ENCODE measurements at places on chromosomes 16 and 17. TPM values are rescaled to one million over a fixed set of nuclear protein-coding genes. Genes with fewer than 3 reads are reported as not detected.

DNA sequence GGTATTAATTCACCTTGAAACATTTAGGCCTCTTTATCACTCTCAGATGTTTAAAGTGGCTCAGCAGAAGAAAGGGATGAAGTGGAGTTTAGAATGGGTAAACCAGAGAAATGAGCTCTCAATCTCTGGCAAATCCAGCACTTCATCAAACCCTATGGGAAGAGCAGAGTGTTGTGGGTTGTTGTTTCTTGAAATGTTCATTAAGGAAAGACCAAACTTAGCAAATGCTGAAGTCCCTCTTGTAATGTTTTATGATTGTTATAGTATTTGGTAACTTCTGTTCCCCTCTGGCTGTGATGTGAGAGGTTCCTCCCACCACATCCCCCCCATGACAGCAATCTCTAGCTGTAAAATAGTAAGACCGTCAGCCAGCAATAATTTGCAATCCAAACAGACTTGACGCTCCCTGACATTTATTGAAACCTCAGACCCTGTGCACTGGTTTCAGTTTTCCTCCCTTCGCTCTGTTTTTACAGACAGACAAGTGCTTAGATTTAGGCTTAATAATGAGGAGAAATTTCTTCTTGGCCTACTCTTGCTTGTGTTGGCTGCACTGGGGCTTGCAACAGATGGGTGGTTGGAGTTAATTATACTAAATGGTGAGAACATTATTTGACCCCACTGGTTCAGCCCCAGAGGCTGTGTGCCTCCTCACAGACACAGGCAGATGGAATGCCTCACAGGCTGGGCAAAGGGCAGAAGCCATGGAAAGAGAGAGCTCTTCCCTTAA, 609.4 kb upstream of the SOX9 start:
- H3K36me3 ChIP-seq = no peaks in the 10 kb centered on the region
- H3K27me3 ChIP-seq = no peaks in the 10 kb centered on the region
- peak overlapping the region; percentile 70 for H3K27ac ChIP-seq
- H3K4me3 ChIP-seq = no peak overlapping the region
- DNase-seq = peak; percentile 49
- peaks cover 10% of the 10 kb centered on the region for H3K4me1 ChIP-seq

DNA sequence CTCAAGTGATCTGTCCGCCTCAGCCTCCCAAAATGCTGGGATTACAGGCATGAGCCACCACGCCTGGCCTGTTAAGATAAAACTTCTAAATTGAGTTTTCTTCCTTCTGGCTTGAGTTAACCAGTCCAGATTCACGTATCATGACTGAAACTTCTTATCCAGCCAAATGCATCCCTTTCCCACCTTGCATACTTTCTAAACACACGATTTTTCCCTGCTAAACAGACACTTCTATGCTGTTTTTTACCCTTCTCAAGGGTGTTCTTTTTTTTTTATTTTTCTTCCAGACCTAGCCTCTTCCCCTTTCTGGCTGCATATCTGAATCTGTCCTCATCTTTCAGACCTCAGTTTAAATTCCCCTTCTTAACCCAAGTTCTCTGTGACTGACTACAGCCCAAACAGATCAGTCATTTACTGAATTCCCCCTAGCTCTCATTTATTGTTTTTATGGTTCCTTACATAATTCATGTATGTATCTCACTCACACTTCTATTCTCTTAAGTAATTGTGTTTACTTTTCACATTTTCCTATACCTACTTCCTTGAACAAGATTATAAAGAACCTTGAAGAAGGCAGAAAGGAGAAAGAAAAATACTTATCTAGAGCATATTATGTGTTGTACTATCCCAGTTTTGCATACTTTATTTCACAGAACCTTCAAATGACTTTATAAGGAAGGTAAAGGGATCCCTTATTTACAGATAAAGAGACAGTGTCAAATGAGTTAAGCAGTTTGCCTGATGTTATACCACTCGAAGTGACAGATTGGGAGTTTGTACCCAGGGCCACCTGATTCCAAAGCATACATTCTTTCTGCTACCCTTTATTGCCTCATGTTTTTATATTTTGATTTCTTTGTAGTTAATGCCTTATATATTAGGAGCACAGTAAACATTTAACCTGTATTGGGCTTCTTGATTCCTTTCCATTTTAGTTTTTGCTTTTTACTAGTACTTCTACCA, 5.2 kb downstream of the EVI2B start:
- H3K4me3 ChIP-seq = no peak overlapping the region
- no peaks in the 10 kb centered on the region for H3K36me3 ChIP-seq
- H3K4me1 ChIP-seq = no peaks in the 10 kb centered on the region
- DNase-seq = no peak
- no peaks in the 10 kb centered on the region for H3K27me3 ChIP-seq
- H3K27ac ChIP-seq = peak overlapping the region; percentile 5

DNA sequence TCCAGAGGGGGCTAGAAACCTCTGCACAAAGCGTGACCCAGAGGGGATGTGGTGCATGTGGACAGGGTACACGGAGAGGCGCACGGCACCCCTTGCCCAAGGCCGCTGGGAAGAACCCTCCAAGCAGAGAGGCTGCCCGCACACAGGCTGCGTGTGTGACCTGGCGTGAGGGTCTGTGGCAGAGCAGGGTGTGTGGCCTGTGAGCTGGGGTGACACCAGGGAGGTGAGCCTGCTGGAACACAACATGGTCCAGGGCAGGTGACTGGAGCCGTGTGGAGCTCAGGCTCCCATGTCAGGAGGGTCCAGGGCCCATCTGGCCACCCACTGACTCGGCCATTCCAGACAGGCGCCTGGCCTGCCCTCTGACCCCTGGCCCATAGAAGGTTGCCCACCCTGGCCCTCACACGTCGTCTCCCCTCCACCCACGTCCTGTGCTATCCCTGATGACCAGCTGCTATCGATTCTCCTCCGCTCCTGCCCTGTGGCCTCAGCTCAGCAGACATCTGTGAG, 14.8 kb upstream of the TMEM204 start:
- no peaks in the 10 kb centered on the region for H3K4me1 ChIP-seq
- no peak for DNase-seq
- H3K36me3 ChIP-seq = peaks cover 27% of the 10 kb centered on the region
- H3K27me3 ChIP-seq = no peaks in the 10 kb centered on the region
- no peak overlapping the region for H3K4me3 ChIP-seq

GRCh38 chr16:89058812-89059211, 34.8 kb upstream of the ACSF3 start:
- no peak overlapping the region for H3K4me3 ChIP-seq
- H3K4me1 ChIP-seq = no peaks in the 10 kb centered on the region
- H3K36me3 ChIP-seq = no peaks in the 10 kb centered on the region
- no peak overlapping the region for H3K27ac ChIP-seq
- H3K27me3 ChIP-seq = peaks cover 12% of the 10 kb centered on the region

DNA sequence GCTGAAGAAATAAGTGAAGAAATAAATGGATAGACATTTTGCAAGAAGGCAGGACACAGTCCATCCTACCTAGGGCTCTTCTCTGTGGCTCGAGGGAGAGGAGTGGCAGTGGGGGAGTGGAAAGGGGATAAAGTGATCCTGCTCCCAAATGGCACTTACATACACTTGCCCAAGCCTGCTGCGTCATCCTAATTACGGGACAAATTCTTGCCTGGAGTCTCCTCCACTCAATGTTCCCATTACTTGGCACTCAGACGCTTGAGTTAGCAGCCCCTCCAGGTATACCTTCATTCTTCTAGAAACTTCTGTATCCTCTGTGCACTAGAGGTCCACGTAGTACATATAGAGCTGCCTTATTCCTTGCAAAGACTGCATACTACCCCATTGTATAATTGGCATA, 15.7 kb upstream of the MAP3K14 start:
- no peaks in the 10 kb centered on the region for H3K27me3 ChIP-seq
- no peak overlapping the region for H3K27ac ChIP-seq
- no peaks in the 10 kb centered on the region for H3K4me1 ChIP-seq
- no peak overlapping the region for H3K4me3 ChIP-seq
- DNase-seq = no peak

- H3K4me3 ChIP-seq = no peak overlapping the region
- no peak for DNase-seq
- no peaks in the 10 kb centered on the region for H3K36me3 ChIP-seq
- H3K4me1 ChIP-seq = no peaks in the 10 kb centered on the region
- no peak overlapping the region for H3K27ac ChIP-seq
- H3K27me3 ChIP-seq = no peaks in the 10 kb centered on the region
These were observed 196.6 kb downstream of the RAB11FIP4 start for GRCh38 chr17:31588034-31588433.

- no peak overlapping the region for H3K27ac ChIP-seq
- peaks cover 8% of the 10 kb centered on the region for H3K36me3 ChIP-seq
- no peaks in the 10 kb centered on the region for H3K27me3 ChIP-seq
- H3K4me3 ChIP-seq = no peak overlapping the region
- H3K4me1 ChIP-seq = peaks cover 7% of the 10 kb centered on the region
These were observed 3.8 kb upstream of the TBKBP1 start for GRCh38 chr17:47690121-47690520.

DNA sequence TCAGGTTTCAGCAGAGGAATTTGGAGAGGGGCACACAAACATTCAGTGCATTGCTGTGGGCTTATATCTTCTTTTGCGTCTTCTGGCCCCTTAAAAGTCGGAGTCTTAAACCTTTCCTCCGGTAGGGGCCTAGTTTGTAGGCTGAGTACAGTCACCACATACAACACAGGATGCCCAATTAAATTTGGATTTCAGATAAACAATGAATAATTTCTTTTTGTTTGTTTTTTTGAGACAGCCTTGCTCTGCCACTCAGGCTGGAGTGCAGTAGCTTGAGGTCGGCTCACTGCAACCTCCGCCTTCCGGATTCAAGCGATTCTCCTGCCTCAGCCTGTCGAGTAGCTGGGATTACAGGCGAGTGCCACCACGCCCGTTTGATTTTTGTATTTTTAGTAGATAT, 26.7 kb upstream of the ADORA2B start:
- H3K27ac ChIP-seq = no peak overlapping the region
- no peak overlapping the region for H3K4me3 ChIP-seq
- H3K27me3 ChIP-seq = peaks cover 20% of the 10 kb centered on the region

DNA sequence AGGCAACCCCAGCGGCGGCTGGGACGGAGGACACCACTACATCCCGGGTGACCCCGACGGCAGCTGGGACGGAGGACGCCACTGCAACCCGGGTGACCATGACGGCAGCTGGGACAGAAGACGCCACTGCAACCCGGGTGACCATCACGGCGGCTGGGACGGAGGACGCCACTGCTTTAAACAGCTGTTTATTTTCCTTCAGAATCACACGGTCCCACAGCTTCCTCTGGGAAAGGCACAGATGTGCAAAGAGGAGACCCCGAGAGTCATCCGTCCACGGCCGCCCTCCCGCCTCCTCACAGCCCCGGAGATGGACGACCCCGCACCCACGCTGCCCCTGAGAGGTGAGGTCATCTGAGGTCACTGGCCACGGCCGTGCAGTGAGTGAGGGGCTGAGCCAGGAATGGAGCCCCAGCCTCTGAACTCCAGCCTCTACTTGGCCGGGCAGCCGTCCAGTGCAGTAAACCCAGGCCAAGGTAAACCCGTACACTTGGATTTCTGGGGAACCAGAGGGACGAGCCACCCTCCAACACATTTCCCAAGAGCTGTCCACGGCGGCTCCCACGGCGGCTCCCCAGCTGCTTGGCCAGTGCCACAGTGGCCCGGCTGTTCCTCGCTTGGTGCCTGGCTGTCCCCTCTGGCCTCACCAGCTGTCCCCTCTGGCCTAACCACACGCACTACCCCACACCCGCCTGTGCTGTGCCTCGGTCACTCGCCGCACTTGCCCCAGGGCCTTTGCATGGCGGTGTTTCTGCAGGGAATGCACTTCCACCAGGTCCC, 43.2 kb upstream of the PABPN1L start:
- no peak overlapping the region for H3K4me3 ChIP-seq
- no peaks in the 10 kb centered on the region for H3K27me3 ChIP-seq
- DNase-seq = no peak

GRCh38 chr16:17369421-17370222, 101.1 kb downstream of the XYLT1 start:
- peaks cover 13% of the 10 kb centered on the region for H3K4me1 ChIP-seq
- no peak overlapping the region for H3K4me3 ChIP-seq
- no peaks in the 10 kb centered on the region for H3K36me3 ChIP-seq
- no peak for DNase-seq
- H3K27ac ChIP-seq = peak overlapping the region; percentile 24

DNA sequence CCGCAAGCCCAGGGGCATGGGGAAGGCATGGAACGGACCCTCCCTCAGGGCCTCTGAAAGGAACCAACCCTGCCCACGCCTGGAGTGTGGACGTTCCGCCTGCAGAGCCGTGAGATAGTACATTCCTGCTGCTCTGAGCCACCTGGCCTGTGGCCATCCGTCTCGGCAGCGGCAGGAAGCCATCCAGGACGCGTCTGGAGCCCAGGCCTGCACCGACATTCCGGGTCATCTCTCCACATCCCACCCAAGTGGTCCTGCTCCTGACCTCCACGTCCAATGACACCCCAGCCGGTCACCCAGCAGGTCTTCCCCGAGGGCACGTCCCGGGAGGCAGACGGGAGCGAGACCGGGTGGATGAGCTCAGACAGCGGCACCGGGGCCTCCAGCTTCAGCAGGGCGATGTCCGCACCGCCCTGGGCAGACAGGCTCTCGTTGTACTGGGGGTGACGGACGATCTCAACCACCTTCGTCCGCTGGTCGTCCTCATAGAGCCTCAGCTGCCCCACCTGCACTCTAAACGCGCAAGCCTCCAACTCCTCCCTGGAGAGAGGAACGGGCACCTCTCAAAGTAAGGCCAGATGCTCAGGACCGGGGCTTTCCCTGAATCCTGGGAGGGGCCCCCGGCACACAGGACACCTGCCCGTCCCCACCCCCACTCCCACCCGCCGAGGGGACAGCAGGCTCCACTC, 21.3 kb upstream of the UBE2I start:
- H3K4me3 ChIP-seq = no peak overlapping the region
- no peak overlapping the region for H3K27ac ChIP-seq
- peaks cover 50% of the 10 kb centered on the region for H3K27me3 ChIP-seq
- no peaks in the 10 kb centered on the region for H3K36me3 ChIP-seq
- no peak for DNase-seq

- H3K36me3 ChIP-seq = peaks cover 38% of the 10 kb centered on the region
- H3K27ac ChIP-seq = no peak overlapping the region
- peaks cover 10% of the 10 kb centered on the region for H3K4me1 ChIP-seq
- DNase-seq = peak; percentile 37
- no peak overlapping the region for H3K4me3 ChIP-seq
These were observed 3.3 kb upstream of the CDK5R1 start for GRCh38 chr17:32483451-32484019.

DNA sequence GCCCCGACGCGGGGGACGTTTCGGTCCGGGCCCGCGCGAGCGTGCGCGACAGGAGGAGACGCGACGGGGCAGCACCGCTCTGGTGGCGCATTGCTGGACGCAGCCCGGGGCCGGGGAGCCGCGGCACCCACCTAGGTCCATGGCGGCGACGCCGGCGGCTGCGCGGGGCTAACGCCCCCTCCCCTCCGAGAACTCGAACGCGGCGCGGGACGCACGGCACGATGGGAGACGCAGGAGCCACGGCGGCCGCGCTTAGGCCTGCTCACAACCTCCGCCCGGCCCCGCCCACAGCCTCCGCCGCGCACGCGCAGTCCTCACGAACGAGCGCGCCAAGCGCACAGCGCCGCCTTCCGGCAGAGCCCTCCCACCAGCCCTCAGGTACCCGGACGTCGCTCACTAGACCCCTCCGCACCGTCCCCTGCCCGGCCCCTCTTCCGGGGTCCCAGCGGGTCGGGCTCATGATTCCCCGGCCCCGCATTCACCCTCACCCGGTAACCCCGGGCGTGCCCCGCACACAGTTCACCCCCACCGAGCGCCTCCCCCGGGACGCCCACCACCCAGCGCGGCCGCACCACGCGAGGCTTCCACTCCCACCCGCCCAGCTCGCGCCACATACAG, at the start of gene GEMIN4:
Gene GEMIN4, minus strand, starts transcription at position 263 of the 618 bp plus-strand sequence. Its CDS starts 122 bp downstream, at position 141.
- H3K4me3 ChIP-seq = peak within 1 kb of the TSS; percentile 64
- H3K27me3 ChIP-seq = no peaks in the 10 kb centered on the region
- peak within 1 kb of the TSS; percentile 21 for H3K27ac ChIP-seq
- DNase-seq = peak; percentile 89

The TBX4 gene
- polyA plus RNA-seq = 0.10 TPM

The SLC13A2 gene
- 10.7 TPM for polyA plus RNA-seq

The USP32 gene
- polyA plus RNA-seq = 24.0 TPM

The PYCARD gene
- 42.4 TPM for polyA plus RNA-seq

The NSMCE1 gene
- 61.5 TPM for polyA plus RNA-seq

The GPT2 gene
- 5.2 TPM for polyA plus RNA-seq

Data from large intestine (tissue), 12 donors.